ENCODE measurements at places on chromosomes 11 and 22.

DNA sequence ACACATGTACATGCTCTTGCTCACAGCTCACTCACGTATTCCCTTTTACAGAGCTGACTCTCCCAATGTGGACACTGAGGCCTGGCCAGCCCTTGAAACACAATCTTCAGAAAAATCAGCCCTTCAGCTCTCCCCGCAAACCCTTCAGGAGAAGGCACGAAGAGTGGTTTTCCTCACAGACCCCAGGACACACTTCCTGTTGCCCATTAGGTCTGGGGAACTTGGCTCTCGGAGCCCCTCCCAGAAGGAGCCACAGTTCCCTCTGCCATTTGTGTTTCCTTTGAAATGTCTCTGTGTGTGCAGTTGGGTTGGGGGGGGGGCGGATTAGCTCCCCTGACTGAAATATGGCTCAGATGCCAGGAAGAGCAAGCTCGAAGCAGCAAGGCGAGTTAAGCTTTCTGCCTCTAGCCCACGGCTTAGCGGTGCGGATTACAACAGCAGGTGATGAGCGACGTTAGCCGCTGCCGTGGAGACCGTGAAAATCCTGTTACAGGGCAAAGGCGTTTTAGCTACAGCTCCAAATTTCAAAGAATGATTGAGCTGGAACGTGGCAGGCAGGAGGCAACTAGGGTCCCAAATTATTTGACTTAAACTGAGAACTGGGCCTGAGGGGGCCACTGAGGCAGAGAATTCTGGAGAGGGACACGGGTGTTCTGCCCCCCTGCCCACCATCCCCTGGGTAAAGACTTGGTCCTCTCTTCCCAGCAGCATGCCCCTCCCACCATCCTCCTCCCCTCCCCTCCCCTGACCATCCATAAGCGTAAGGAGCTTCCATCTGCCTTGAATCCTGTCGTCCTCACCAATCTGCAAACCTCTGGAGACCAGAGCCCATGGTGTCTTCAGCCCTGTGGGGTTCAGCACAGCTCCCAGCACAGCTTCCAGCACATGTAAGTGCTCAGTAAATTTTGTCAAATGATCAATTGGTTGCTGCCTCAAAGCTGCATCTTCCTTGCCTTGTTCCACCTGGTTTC, 598.6 kb downstream of the BUD13 start:
- no peak for DNase-seq

GRCh38 chr11:59259047-59259446, 46.3 kb upstream of the MPEG1 start:
- no peak for DNase-seq

GRCh38 chr11:75768112-75768908, at the start of gene DGAT2:
DGAT2 (plus strand) TSS chr11:75768778; CDS start chr11:75768992, 214 bp downstream.
- DNase-seq, result peak; percentile 76

- DNase-seq, result no peak
Measured at GRCh38 chr11:45801723-45802315, 3.1 kb upstream of the SLC35C1 start.

DNA sequence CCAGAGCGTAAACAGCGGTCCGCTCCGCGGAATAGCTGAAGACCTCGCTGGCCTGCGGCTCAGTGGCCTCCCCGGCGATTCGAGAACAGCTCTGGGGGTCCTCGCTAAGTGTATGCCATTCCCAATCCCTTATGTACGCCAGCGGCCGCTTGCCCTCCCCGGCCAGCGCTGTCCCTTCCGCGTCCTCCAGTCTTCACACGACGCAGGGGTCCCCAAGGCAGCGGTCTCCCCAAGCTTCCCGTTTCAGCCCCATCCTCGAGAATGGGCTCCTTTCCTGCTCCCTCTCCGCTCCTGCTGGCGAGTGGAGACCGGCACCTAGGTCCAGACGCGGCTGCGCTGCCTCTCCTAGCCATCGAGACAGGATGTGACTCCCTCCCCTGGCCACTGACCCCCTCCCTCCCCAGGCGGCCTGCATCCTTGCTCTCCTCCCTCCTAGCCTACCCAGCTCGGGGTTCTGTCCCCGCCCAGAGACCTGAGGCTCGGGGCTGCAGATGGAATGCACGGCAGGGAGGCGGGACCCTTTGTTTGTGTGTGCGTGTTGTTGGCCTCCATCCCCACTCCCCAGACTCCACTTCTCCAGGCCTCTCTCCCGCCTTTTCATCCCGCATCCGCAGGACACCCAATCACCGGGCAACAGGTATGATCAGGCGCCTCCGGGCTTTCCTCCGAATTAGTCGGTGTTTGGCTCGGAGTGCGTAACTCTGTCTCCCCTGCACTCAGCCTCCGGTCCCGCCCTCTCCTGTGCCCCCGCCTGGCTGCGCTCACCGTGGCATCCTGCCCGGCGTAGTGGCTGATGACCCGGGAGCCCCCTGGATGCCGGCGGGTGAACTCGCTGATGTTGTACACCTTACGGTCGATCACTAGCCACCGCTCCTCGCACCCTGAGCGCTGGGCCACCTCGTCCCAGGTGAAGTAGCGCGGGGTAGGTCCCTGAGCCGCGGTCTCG, 740 bp downstream of the FADS1 start:
- peak; percentile 72 for DNase-seq

- no peak for DNase-seq
Measured at GRCh38 chr11:33716243-33716642, 15.6 kb upstream of the C11orf91 start.

DNA sequence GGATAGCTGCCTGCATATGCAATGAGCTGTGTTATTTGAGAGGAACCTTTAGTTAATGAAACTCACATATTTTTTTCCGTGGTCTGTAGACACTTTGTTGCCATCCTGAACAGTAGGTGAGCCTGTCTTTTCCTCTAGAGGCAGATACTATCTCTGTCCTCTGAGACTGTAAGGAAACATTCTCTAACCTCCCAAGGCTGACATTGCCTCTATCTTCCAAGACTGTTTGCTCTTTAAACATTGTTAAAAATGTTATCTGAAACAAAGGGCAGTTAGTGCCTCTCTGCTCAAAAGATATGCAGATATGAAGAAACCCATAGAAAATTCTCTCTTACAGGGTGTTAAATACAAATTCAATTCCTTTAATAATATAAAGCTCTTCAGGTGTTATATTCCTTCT, 963.8 kb upstream of the CNTN5 start:
- no peak for DNase-seq

DNA sequence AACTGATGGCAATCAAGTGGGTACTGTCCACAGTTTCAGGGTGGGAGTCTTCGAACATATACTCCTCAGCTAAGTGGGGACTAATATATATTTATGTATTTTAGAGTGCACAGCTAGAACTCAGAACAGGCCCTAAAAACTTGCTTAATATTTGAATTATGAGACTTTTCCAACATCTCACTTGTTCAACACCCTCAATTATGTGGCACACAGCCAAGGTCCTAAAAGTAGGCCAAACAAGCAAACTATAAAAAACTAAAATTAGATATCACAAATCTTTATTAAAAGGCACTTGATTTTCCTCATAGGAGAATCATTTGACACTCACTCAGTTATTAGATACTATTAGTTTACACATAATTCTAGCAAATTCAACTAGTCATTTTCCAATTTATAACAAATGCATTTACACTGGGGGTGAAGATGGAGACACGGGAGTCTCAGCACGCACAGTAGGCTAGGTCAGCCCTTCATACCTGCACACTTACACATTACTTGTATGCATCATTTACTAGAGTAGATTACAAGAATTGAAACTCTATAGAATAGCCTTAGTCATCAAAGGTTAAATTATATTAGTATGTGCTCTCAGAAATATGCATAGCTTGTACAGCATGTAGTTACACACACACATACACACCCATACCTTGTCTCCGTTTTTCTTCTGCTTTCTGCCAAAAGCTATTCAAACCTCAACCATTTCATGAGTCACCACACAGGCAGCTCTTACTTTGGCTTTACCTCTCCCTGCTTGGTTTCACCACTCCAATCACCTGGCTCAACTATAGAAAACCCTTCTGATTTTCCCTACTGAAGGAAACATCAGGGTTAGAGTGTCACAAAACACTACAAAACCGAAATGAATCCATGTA, 171.5 kb downstream of the SBF2 start:
- DNase-seq, result peak; percentile 83

DNA sequence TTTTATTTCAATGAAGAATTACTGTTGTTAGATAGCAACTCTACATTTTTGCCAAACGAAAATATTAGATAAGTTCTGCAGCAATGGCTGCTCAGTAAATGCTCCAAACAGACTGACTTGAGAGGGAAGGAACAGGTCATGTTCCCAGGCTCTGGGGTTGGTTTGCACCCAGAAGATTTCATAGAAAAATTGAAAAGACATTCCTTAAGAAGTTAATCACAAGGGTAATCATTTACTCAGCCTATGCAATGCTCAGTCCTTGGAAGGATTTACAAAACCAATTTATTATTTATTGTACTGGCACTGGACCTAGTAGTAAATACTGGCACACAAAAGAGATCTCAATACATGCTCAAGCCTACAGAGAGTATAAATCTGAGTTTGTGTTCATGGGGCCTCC, 179.1 kb upstream of the MTNR1B start:
- no peak for DNase-seq

GRCh38 chr22:38940811-38941384, 16.5 kb upstream of the APOBEC3A start:
- DNase-seq, result no peak

GRCh38 chr11:119797736-119798135, 68.7 kb upstream of the NECTIN1 start:
- no peak for DNase-seq

All from fibroblast of skin of right biceps (primary cell).